ENCODE measurements at places on chromosomes 3 and 15.

GRCh38 chr3:13709706-13710105 lies 160.8 kb downstream of the FBLN2 start:
- no peak for DNase-seq

- no peak for DNase-seq
Observed at GRCh38 chr3:117700573-117701360, 991.2 kb downstream of the TUSC7 start.

- DNase-seq, result no peak
Observed at GRCh38 chr15:76903251-76903681, 1.9 kb downstream of the SCAPER start.

DNA sequence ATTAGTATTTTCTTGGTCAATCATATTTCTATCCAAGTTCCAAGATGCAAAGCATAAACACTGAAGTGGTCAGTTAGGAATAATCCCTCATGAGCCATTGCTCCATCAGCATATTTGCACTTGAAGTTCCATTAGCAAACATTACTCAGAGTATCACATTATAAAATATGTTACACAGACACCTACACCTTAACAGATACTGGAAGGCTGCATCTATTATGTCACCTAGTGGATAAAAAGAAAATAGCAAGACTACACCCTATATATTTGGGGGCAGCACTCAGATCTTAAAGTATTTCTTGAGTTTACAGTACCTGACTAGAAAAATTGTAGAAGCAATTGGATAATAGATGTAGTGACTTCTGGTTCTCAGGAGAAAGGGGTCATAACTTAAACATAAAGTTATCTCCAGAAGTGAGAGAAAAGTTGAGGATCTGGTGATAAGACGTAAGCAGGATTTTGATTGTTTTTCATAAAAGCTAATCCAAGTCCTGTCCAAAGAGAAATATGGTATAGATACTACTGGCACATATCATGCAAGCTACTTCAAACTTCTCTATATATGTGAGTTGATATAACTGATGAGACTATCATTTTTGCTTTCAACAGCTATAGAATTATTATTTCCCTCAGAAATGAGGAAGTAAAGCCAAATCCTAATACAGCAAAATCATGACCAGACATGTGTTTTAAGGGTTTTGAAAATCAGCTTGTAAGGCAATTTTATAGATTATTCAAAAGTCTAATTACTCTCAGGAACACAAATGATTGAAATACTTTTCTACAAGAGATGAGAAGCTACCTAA lies 422.2 kb downstream of the GBE1 start:
- DNase-seq, result no peak

DNA sequence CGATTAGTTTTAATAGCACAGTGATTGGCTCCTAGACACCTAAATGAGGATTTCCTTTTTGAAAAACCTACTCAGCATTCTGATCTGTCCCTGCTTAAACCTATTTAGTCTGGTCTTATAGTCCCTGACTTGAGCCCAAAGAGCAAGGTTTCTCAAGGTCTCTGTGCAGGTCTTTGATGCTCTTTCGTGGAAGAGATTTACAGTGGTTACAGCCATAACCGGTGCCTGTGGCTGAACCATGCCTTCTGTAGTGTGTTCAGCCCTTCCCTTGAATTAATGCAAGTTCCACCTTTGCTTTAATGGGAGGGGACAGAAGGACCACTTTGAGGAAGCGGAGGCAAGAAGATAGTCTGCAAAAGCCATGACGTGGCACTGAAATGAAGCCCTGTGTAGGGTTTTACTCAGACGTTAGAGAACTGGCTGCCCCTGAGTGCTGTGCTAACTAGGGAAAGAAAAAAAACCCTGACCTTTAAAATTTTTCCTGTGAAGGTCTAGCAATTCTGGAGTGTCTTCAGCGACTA lies 43.0 kb downstream of the ZBTB38 start:
- DNase-seq, result no peak

DNA sequence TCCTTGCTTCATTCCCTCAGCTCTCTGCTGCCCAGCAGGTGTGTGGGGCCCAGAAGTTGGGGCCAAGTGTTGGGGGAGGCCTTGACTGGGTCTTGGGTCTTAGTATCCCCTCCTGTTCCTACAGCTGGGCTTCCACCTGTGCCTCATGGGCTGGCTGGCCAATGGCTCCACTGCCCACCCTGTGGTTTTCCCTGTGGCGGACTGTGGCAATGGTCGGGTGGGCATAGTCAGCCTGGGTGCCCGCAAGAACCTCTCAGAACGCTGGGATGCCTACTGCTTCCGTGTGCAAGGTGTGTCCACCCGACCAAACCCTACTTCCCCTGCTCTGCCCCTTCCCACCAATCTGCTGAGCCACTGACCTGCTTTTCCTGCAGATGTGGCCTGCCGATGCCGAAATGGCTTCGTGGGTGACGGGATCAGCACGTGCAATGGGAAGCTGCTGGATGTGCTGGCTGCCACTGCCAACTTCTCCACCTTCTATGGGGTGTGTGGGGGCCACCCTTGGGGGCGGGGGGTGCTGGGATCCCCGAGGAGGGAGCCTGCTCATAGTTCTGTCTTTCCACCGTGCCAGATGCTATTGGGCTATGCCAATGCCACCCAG lies 10.9 kb downstream of the NT5DC2 start:
- DNase-seq, result peak; percentile 16

GRCh38 chr15:88491158-88491557 lies 23.6 kb downstream of the MRPS11 start:
- DNase-seq, result no peak

GRCh38 chr15:71093054-71094024 lies 21.9 kb upstream of the THSD4 start:
- DNase-seq, result no peak

GRCh38 chr15:96324940-96325540 lies 5.5 kb upstream of the NR2F2 start:
- no peak for DNase-seq

DNA sequence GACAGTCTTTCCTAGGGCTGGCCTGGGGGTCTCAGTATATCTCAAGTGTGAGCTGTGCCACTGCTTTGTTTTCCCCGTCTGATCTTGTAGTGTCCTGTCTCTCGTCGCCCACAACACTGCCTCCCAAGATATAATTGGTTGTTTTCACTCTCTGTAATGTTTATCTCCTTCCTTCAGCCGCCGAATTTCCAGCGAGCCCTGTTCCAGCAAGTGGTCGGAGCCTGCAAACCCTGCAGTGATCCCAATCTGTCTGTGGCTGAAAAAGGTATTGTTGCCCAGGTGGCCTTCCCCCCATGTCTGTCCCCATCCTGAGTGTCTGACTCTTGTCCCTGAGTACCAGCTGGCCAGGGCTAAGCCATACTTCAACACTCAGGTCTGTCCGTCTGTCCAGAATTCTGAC lies 9.5 kb upstream of the MANF start:
- DNase-seq, result peak; percentile 3

- no peak for DNase-seq
Observed at GRCh38 chr15:82828075-82828474, 18.6 kb downstream of the WHAMM start.

- DNase-seq, result no peak
Observed at GRCh38 chr3:106010829-106011228, 142.0 kb upstream of the CBLB start.

- DNase-seq, result peak; percentile 51
Observed at GRCh38 chr3:52873433-52874159, 23.8 kb downstream of the STIMATE start.

GRCh38 chr15:91908391-91908790 lies 54.9 kb downstream of the SLCO3A1 start:
- DNase-seq, result no peak

GRCh38 chr3:135929670-135930069 lies 35.9 kb upstream of the PPP2R3A start:
- DNase-seq, result no peak

DNA sequence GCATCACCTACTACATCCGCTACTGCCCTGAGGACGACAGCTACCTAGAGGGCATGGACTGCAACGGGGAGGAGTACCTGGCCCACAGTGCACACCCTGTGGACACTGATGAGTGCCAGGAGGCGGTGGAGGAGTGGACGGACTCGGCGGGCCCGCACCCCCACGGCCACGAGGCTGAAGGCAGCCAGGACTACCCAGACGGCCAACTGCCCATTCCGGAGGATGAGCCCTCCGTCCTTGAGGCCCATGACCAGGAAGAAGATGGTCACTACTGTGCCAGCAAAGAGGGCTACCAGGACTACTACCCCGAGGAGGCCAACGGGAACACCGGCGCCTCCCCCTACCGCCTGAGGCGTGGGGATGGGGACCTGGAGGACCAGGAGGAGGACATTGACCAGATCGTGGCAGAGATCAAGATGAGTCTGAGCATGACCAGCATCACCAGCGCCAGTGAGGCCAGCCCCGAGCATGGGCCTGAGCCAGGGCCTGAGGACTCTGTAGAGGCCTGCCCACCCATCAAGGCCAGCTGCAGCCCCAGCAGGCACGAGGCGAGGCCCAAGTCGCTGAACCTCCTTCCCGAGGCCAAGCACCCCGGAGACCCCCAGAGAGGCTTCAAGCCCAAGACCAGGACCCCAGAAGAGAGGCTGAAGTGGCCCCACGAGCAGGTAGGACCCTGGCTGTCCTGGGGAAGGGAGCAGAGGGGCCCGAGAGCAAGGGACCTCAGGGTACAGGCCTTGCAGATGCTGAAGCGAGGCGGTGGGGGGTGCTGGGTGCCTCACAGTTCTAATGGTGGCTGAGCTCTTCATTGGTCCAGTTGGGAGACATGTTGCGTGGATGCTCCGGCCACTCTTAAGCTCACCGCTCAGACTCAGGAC lies 168.6 kb downstream of the APBA2 start:
- DNase-seq, result no peak

DNA sequence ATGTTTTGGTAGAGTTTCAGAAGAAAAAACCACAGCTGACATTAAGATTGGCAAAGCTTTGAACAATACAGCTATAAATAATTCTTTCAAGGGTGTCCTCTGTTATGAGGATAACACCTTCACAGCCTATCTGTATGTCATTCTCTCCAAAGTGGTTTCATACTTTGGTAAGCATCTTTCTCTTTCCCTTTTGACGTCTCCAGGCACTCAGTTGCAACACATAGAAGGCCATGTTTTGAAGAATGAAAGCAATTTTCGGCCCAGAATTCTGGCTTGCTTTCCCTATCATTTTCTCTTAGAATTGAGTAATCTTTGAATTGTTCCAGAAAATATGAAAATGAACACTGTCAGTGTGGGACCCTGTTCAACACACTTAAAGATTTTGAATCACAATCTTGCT lies 200.0 kb upstream of the CBLB start:
- no peak for DNase-seq

DNA sequence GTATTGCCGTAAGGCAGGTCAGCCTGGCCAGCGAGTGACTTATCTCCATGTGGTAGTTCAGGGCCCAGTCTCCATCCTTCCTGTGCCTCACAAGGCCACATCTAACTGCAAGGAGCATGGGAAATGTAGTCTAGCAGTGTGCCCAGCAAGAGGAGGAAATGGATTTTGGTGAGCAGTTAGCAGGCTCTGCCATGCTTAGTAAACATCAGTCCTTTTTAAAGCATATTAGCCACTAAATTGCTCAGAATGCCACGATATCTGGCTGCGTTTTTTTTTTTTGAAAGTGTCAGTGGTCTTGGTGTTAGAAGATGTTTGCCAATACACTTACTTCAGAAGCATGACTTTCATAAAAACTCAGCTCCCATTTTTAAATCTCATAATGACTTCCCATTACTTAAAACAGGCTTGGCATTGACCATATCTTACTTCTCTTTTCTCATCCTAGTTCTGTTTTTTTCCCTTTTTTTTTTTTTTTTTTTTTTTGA lies 470.2 kb upstream of the TPRG1 start:
- DNase-seq, result no peak

DNA sequence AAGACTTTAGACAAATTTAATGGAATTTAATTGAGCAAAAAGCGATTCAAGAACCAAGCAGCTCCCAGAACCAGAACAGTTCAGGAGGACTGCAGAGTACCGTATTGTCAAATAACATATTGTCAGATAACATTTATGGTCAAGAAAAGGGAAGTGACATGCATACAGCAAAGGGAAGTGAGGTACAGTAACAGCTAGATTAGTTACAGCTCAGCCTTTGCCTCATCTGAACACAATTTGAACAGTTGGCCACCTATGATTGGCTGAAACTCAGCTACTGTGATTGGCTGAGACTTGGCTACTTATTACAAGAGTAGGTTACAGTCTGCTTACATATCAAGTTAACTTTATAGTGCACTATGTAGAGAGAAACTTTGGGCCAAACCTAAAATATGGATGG lies 21.9 kb downstream of the ZFAND6 start:
- no peak for DNase-seq

DNA sequence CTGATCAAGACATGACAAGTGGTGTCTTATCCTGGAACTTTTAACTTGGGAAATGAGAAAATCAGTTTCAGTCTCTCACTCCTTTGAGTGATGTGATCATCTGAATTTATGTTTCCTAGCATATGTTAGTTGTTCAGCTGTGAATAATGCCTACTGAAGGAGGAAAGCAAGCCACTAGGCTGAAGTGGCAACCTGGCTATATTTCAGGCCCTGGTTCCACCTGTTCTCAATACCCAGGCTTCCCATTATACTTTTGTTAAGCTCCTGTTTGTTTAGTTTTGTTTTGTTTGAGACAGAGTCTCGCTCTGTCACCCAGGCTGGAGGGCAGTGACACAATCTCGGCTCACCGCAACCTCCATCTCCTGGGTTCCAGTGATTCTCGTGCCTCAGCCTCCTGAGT lies 243.8 kb downstream of the ALCAM start:
- DNase-seq, result no peak

DNA sequence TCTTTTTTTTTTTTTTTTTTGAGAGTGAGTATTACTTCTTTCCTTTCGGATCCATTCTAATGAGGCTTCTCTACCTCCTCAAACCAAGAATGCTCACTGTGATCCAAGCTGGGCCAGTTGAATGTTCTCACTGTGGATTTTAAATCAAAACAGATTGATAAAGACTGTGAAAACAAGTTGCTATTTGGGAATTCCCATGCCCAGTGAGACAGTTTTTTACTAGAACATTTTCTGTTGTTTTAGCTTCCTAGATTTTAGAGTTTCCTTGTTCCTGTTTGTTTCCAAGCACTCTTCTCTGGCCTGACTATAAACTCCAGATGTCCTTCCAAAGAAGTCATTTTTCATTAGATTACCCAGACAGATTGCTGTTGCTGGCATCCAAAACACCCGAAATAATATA lies 60.1 kb upstream of the GALNT15 start:
- DNase-seq, result no peak

DNA sequence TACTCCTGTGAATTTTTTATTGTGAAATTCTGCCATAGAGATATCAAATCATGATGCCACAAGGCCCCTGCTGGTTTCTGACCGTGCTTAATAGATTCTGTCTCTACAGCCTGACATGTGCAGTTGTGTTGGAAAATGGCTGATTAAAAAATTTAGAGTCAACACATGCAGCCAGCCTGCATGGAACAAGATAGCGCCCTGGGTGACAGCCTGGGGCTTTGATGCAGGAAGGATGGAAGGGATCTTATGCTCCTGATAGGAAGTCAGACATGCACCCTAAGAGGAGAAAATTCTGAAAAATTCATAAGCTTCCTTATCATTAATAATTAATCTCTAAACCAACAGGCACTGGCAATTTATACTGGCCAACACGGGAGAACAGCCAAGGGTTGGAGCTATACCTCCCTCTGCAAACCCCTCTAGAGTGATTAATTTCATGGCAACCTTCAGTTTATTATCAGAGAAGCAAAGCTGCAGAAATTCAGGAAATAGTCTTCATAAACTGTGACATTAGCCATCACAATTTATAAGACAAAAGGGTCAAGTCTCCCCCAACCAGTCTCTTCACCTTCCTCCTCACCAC lies 198.4 kb downstream of the CADPS start:
- no peak for DNase-seq
